Neural crest cell (in vitro differentiated cells): ENCODE measurements at places on chromosomes 13 and 19.

DNA sequence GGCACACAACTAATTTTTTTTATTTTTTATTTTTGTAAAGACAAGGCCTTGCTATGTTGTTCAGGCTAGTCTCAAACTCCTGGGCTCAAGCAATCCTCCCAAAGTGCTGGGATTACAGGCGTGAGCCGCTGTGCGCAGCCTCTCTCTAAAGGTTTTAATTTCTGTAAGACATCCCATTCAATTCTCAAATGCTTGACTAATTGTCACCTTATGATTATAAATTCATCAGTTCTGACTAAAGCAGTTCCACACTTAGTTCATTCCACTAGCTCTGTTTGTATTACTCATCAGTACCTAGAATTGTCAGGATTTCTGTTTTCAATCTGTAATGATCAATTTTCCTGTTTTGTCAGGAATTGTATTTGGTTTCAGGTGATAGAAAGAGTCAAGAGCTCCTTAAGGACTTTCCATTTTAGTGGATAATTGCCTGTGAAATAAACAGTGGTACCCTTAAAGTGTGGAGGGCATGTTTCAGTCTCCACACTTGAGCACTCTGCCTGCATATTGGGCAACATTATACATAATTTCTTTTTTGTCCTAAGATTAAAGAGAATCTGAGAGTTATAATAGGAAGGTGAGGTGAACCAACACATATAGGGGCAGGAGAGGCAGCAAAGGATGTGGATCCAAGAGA is 27.6 kb downstream of the GPALPP1 start:
- DNase-seq: no peak

- no peak for DNase-seq
These were observed 9.6 kb downstream of the ZIC2 start for GRCh38 chr13:99991013-99991827.

GRCh38 chr19:41591951-41592562 is 16.1 kb downstream of the CEACAM21 start:
- no peak for DNase-seq

- no peak for DNase-seq
These were observed 112.5 kb upstream of the KL start for GRCh38 chr13:32903720-32904119.

- peak; percentile 54 for DNase-seq
These were observed 62.6 kb downstream of the IER2 start for GRCh38 chr19:13212759-13213330.

GRCh38 chr19:5182751-5183150 is 157.9 kb downstream of the PTPRS start:
- no peak for DNase-seq

GRCh38 chr19:1790054-1790792 is 21.9 kb downstream of the ATP8B3 start:
- no peak for DNase-seq

DNA sequence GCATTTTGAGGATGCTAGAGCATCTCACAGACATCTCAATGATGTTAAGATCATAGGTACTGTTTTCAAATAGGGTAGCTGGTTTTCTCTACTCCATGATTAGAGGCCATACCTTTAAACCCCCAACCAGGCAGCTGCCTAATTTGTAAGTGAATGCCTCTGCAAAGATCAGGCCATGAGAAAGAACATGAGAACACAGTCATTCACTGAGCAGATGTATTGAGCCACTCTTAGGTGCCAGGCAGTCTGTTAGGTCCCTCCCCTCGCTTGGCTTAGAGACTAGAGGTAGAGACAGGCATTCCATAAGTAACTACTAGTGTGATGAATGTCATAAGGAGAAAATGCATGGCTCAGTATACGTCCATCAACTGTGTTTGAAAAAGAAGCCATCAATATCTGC is 410.0 kb downstream of the FGF9 start:
- no peak for DNase-seq

GRCh38 chr19:1041272-1041834 is 1.4 kb downstream of the ABCA7 start:
- no peak for DNase-seq

DNA sequence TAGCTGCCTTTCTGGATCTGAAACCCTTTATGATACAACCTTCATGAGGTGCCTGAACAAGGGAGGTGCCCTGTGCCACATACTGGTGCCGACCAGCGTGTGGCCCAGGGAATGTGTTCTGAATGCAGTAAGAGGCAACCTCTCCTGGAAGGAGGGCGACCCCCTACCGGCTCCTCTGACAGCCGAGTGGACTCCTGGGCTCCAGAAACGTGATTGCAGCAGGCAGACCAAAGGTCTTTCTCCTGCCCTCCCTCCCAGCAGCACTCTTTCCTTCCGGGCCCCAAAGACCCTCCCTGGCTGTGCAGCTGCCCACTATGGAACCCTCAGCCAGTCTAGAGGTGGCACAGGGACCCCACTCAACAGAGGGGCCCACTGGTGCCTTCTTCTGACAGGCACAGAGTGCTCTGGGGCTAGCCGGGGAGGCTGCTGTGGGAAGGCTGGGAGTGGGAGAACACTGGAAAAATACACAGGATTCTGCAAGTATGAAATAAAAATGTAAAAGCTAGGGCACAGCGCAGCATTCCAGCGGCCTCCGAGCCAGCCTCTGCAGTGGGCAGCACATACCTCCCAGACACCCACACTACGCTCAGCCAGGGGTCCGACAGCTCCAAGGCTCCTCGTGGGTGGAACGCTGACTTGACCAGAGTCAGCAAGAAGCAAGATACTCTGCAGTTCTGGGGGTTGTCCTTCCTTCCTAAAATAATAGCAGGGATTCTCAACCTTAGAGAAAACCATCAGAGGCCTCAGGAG is 14.9 kb downstream of the SH3GL1 start:
- no peak for DNase-seq

- peak; percentile 6 for DNase-seq
These were observed 776.9 kb downstream of the GPC5 start for GRCh38 chr13:92175330-92175729.

- DNase-seq: no peak
These were observed 1.6 kb upstream of the PPP1R12C start for GRCh38 chr19:55119053-55119452.

DNA sequence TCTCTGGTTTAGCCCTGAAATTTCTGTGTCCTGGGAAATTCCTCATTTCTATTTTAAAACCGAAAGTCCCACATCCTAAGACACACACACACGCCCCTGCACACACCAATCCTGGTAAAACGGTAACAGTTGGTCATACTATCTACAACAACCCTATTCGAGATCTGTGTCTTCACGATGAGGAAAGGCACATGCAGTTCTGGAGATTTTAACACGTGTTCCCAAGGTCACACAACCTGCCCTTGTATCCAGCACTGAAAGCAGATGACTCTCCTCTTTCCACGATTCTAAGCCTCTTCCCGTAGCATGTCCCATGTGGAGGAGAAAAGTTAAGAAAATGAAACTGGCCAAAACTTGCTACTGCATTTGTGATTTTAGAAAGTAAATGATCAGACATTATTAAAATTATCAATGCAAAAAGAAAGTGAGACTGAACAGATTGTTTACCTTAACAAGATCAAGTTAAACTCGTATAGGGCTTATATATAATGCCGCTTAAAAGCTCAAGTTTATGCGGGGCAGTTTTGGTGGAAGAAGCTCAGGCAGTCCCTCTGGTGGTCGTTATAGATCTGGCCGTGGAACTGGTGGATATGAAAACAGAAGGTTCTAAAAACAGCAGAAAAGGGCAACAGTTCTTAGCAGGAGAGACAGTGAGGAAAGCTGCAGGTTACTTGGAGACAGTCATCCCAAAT is 32.7 kb downstream of the VSTM1 start:
- DNase-seq: no peak

- DNase-seq: no peak
These were observed 39.7 kb downstream of the GJA3 start for GRCh38 chr13:20121159-20121525.

DNA sequence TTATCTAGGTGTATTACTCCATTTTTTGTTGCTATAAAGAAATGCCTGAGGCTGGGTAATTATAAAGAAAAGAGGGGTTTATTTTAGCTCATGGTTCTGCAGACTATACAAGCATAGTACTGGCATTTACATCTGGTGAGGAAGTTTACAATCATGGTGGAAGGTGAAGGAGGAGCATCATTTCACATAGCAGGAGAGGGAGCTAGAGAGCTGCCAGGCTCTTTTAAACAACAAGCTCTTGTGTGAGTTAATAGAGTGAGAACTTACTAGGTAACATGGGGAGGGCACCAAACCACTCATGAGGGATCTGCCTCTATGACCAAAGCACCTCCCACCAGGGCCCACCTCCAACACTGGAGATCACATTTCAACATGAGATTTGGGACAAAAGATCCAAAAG is 221.7 kb upstream of the GPC6 start:
- no peak for DNase-seq

DNA sequence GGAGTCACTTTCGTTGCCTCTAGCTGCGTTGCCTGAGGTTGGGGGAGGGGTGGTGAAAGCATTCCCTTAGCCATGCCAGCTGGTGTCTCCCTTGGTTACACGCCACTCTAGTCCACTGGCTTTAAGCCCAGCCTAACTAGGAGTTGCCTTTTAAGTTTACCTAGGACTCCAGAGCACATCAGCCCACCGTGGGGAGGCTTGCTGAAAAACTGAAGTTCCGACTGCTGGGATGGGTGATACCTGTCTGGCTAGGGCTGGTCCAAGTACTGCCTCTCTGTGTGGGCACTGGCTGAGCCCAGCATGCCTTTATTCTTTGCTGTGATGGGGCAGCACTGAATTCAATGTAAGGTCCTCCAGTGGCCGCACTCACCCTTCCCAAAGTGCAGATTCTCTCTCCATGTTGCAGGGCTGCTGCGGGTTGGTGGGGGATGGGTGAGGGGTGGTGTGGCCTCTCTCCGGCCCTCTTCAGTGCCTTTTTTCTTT is 11.8 kb upstream of the CEACAM1 start:
- no peak for DNase-seq

DNA sequence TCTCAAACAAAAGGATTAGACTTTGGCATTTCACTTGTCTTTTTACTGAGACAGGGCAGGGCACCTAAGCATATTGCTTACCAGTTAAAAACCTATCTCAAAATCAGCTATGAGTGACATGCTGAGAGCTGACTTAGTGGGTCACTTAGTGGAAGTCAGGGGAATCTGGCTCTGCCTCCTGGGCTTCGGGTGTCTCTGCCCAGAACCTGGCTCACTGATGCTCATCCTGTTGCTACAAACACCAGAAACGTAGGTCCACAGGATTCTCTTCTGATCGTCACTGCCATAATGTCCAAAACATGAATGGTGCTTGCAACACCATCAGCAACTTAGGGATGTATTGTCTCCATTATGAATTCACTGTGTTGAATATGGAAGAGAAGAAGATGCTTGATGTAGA is 276.1 kb downstream of the ITGBL1 start:
- DNase-seq: no peak

DNA sequence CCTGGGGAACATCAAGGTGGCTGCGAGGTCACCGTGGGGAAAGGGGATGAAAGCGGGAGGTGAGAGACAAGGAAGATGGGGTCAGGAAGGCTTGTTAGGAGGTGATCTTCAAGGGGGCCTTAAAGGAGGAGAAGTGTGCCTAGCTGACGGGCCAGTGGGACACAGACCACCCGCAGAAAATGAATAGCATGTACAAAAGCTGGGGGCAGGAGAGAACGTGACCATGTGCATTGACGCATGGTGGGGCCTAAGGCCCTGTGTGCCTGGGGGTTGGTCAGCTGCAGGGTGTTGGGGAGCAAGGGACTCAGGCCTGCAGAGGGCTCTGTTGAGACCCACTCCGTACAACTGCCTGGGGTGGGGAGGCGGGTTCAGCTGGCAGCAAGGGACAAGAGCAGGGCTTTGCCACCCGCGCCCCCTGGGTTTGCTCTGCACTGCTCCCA is 5.9 kb downstream of the RAB8A start:
- DNase-seq: no peak

- DNase-seq: no peak
These were observed 345.3 kb downstream of the SLITRK1 start for GRCh38 chr13:83536941-83537340.

DNA sequence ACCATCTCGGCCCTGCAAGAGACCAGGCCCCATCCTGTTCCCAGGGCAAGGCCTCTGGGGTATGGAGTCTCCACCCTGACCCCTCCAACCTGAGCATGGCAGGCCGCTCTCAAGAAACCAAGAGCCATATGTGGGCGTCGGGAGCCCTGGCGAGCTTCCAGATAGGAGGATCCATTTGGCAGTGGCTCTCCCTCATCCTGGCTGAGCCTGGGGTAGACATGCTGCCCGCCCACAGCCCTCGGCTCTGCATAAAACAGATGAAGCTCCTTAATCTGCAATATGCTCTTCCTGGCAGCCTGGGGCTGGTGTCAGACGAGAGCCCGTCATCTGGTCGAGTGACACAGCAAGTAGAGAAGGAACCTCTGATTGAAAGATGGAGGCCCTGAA is 6.1 kb downstream of the ATP13A1 start:
- DNase-seq: no peak

DNA sequence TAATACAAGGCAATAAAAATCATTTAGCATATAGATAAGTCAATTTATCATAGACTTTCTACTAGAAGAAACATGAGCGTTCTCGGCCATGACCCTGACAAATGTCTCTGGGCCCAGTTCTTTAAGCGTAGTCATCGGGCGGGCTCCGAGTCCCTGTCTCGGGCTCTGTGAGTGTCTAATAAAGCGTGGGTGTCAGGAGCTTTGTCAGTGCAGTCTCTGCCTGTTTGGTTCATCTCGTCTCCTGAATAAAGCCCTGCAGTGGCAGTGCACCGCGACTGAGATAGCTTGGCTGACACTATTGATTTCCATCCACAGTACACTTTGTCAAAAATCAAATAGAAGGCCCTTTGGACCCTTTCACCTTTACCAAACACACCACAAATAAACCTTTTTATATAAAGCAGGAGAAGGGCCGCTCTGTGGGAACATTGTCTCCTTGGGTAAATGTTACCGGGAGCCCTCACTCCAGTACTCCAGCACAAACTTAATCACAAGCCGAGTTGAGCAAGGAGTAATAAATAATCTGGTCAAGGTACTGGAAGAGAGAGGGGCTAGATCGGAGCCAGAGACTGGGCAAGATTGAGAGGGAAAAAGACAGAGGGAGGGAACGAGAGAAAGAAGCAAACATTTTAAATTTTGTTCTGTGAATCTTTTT is 368.2 kb upstream of the TSHZ3 start:
- DNase-seq: no peak

- no peak for DNase-seq
These were observed 89.4 kb downstream of the ZNF675 start for GRCh38 chr19:23597661-23598060.
